ENCODE measurements at places on chromosomes 11 and 22.

DNA sequence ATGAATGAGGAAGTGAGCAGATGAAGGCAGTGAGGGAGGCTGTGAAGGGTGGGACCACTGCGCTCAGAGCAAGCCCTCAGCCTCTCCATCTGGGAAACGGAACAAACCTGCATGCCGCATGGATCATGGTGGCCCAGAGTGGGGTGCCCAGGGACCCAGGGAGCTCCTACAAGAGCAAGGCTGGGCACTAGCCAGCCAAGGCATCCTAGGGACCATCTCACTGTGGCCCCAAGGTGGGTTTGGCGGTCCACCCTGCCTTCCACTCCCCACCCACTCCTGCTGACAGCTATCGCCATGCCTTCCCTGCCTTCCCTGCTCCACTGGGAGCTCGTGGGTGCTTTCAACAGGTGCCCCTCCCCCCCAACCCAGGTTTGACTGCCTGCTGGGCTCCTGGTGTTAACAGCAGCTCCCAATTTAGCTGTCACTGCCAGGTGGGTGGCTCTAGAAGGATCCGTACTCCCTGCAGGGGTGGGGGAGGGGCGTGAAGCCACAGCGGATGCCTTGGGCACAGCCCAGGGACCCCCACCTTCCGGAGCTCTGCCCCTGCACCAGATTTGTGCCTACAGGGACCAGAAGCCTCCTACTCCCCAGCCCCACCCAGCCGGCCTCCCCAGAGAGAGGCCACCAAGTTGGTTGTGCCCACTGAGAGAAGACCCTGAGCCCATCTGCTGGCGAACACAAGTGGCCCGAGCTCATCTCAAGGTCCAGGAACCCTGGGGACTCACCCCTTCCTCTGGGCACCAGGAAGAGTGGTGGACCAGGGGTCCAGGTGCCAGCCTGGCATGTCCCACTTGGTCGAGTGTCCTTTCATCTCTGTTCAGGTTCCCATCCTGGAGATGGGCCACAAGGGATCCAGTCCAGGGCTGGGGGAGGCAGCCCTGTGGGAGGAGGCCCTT, 29.7 kb upstream of the PRODH start:
- DNase-seq = no peak

DNA sequence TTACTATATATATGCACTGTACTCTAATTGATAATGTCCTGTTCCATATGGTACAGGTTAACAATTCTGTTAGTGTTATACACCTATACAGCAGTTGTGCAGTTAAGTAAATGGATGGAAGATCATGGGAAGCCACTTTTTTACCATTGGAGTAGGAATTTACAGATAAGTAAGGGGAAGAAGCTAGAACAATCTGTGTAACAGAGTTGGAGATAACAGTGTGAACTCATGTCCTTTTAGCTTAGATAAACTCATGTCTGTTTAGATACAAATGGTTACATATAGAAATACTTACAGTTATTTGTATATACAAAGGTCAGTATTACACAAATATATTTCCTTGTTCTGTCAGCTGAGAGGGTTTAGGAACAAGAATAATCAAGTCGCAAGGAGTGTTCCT, 6.8 kb upstream of the DEUP1 start:
- DNase-seq = no peak

- DNase-seq = no peak
Observed at GRCh38 chr11:17005646-17006045, 8.6 kb downstream of the PLEKHA7 start.

DNA sequence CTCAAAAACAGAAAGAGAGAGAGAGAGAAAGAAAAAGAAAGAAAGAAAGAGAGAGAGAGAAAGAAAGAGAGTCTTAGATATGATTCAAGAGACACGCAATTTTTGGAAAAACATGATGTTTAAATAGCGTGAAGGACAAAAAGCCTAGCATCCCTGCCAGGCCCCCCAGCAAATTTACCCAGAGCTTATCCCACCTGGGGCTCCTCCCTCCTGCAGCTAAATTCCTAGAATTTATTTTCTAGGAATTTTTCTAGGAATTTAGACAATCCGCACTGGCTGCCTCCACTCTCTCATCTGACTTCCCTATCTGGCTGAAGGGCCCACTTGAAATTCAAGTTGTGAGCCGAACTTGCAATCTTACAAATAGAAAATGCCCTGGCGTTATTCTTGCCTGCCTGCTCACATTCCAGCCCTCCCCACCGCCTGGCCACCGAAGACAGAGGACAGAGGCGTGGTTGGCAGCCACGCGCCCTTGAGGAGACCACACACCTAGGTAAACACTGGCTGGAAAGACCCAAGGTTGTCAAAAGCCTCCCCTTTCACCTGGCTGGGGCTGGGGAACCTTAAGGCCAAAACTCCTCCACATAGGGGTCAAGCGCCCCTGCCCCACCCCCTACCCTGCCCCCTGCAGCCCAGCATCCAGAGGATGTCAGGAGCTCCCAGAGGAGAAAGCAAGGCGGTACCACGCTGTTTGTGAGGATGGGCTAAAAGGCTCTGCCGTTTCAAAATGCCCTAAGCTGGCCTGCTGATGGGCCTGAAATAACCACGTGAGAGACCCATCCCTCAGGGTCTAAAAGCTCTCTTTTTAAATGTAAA, 42.2 kb downstream of the AHNAK start:
- no peak for DNase-seq

DNA sequence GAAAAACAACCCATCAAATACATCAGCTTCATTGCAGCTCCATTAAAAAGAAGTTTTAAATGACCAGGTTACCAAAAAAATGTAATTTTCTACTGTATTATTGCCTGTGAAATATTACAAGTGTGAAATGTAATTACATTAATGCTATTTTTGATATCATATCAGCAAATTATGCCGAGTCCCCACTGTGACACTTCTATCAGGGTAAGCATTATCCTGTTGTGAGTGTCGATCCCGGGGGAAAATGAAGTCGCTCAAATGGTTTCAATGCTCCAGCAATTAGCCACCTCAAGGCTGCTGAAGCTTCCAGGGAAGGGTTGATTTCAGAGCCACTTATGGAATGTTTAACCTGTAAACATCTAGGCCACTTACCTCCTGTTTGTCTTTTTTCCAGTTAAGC, 70.4 kb downstream of the RCN1 start:
- no peak for DNase-seq

DNA sequence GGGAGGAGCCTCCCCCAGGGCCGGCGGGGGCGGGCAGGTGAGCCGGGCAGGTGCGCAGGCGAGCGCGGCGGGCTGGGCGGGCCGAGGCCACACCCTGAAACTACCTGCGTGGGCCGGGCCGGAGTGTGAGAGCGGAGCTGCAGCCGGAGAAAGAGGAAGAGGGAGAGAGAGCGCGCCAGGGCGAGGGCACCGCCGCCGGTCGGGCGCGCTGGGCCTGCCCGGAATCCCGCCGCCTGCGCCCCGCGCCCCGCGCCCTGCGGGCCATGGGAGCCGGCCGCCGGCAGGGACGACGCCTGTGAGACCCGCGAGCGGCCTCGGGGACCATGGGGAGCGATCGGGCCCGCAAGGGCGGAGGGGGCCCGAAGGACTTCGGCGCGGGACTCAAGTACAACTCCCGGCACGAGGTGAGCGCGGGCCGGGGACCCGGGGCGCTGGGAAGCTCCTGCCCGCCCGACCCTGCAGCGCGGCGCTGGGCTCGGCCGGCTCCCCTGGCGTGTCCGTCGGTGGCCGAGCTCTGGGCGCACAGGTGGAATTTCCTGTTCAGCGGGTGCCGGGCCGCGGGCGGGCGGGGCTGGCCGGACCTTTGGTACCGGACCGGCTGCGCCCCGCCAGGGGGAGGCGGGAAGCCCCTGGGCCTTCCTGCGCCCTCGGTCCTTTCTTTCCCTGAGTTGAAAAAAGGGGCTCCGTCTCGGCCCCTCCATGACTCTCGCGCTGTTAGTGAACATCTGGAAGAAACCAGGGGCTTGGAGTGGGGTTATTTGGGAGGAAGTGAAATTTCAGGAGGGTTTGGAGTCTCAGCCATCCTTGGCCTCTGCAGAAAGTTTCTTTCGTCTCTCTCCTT, at the start of gene ST14:
Gene ST14, plus strand, starts transcription at position 126 of the 841 bp plus-strand sequence. Its CDS starts 198 bp downstream, at position 324.
- DNase-seq = no peak

GRCh38 chr11:120715239-120715638, 203.7 kb downstream of the GRIK4 start:
- DNase-seq = peak; percentile 13

GRCh38 chr11:128802358-128802981, 64.6 kb downstream of the KCNJ1 start:
- DNase-seq = peak; percentile 19

- DNase-seq = no peak
Observed at GRCh38 chr11:31913985-31914384, 102.9 kb upstream of the PAX6 start.

GRCh38 chr11:7444091-7444981, 41.0 kb upstream of the OLFML1 start:
- DNase-seq = no peak

DNA sequence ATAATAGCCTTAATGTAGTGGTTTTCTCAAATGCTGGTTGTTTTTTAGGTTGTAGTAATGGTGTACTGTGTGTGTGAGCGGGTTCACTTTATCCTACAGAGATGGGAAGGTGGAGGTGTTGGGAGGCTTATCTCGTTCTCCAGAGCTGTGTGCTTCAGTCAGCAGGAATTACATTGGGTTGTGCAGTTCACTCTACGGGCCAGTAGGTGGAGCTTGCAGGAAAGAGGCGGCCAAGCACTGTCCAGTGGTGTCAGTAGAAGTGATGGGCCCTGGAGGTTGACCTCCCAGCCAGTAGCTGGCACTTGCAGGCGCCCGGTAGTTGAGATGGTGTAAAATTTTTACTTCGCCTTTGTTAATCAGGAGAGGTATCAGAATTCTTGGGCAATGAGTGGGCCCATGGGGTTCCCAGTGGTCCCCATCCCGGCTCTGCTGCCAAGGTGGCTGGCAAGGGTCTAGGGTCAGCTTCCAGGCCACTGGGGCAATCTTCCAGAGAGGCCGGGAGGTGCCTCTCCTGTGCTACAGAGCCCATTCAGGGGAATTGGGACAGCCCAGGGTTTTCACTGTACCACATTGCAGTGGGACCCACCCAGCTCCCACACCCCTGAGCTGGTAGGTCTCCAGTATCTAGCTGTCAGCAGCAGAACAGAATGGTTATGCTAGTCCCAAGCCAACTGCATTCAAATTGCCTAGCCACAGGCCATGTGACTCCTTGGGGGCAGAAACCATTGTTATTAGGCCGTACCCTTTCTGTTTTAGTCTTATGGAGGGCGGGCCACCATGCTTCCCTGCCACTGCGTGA, 43.9 kb downstream of the BIRC2 start:
- DNase-seq = peak; percentile 48

GRCh38 chr11:65204646-65205601, 23.2 kb downstream of the CAPN1 start:
- DNase-seq = peak; percentile 19

DNA sequence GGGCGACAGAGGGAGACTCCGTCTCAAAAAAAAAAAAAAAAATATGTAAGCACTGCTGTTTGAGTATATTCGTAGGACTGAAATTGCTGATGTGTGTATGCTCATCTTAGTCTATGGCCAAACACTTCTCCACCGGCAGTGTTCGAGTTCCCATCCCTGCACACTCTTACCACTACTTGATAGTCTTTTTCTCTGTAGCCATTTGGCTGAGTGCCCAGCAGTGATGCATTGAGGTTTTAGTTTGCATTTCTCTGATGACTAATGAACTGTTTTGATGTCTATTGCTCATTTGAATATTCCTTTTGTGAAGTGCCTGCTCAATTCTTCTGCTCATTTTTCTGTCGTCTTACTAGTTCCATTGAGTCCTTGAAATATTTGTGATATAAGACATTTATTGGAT, 1.9 kb downstream of the TIRAP start:
- peak; percentile 97 for DNase-seq

- DNase-seq = no peak
Observed at GRCh38 chr11:32439501-32440210, 4.3 kb upstream of the WT1 start.

DNA sequence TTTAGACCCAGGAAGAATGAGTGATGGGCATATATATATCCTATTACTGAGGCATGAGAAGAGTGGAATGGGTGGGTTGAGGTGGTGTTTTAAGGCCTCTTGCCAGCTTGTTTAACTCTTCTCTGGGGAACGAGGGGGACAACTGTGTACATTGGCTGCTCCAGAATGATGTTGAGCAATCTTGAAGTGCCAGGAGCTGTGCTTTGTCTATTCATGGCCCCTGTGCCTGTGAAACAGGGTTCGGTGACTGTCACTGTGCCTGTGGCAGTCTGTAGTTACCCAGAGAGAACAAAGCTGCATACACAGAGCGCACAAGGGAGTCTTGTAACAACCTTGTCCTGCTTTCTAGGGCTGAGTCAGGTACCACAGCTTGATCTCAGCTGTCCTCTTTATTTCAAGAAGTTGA, 11.7 kb downstream of the LIMK2 start:
- DNase-seq = no peak

- peak; percentile 92 for DNase-seq
Observed at GRCh38 chr22:39574779-39575551, 4.4 kb downstream of the CACNA1I start.

GRCh38 chr11:66268952-66269905, 790 bp downstream of the RAB1B start:
- DNase-seq = peak; percentile 61

GRCh38 chr11:125494974-125495725, 915 bp downstream of the FEZ1 start:
- peak; percentile 26 for DNase-seq

- DNase-seq = no peak
Observed at GRCh38 chr11:12853652-12854296, 155.3 kb upstream of the RASSF10 start.

GRCh38 chr11:112114460-112114859, 27.8 kb downstream of the SDHD start:
- no peak for DNase-seq

DNA sequence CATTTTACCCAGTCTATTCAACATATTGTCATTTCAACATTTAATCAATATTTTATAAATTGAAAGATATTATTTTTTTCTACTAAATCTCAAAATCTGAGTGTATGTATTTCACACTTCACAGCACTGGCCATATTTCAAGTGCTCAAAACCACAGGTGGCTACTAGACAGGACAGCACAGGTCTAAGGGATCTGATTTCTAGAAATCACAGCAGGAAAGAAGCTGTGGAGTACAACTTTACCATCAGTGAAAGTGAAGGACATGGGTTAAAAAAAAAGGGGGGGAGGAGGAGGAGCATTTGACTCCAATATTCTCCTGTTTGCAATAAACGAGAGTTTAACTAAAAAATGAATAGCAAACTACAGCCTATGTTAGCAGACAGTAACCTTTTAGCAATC, 4.5 kb downstream of the PRDM10 start:
- no peak for DNase-seq

DNA sequence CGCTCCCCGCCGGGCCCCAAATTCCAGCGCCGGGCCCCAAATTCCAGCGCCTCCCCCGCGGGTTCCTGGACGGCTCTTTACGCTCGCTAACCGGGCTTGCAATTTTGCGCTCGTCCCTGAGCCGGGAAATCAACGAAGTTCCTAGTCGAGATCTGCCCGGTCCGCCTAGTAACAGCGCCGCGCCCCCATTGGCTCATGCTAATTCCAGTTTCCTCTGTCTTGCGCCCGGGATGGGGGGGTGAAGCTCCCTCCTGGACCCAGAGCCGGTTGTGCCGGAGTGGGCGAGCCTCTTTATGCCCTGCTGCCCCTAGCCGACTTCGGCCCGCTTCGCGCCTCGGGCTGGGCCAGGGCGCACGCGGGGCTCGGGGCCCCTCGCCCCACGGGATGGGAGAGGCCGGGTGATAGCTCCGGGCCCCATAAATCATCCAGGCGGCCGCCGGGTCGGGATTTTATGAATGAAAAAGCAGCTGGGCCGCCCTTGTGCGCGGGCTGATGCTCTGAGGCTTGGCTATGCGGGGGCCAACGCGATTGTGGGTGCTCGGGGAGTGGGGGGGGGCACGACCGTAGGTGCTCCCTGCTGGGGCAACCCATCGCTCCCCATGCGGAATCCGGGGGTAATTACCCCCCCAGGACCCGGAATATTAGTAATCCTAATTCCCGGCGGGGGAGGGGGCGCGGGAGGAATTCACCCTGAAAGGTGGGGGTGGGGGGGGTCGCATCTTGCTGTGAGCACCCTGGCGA, 1.8 kb upstream of the CCND1 start:
- DNase-seq = peak; percentile 96
